ENCODE measurements at places on chromosomes 2 and 18.

DNA sequence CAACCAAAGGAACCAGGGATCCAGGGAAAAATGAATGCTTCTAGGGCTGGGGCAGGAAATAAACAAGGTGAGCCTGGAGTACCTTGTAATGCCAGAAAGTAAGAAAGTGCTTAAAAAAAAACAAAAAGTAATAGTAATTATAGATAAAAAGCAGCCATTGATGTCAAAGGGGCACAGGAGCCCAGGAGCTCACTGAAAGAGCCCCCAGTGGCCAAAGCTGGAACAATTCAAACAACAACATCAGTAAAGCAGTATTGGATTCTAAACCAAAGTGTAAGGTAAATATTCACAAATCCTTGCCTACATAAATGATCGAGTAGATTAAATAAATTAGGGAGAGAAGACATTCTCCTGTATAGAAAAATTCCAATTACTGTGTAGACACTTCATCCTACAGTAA lies 114.3 kb upstream of the ARL4C start:
- no peak for DNase-seq

DNA sequence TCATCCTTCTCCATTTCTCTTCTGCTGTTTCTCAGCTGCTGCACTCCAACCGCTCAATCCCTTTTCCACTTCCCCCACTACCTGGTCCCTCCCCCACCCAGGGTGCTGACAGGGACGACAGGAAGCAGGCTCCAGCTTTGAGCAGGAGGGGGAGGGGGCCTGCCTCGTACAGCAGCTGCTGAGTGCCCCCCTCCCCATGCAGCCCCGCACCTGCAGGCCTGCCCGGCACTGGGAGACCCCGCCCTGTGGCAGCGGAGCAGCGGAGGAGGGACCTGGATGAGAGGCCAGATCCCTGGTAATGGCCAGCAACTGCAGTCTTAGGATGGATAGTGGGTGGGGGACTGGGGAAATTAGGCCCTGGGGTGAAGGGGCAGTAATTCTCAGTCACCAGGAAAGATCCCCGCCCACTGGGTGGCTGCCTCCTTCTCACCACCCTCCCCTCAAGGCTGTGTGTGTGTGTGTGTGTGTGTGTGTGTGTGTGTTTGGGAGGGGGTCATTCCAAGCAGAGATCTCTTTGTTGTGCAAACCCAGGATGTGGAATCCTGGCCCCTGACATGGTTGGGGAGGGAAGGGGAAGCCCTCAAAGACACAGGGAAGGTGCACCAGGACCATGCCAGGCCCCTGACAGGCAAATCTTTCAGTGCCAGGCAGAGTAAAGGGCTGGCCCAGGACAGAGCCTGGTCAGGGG lies 6.8 kb upstream of the CRYBA2 start:
- no peak for DNase-seq

DNA sequence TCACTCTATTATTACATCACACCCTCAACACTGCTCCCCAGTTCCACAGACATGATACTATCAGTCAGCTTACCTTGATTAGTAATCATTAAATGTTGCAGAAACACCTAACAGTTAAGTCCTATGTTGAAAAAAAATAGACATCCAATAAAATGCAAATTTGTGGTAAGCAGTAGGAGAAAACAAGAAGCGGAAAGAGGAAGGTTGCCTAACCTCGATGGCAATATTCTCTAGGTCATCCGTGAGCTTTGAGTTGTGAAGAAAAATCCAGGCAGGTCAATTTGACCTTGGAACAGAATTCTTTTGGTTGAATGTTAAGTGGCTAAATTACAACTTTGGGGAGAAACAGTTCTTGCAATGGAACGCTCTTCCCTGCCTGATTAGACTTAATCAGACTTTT lies 264.4 kb downstream of the AFF3 start:
- no peak for DNase-seq

GRCh38 chr2:219537657-219538488 lies 5.7 kb downstream of the CHPF start:
- DNase-seq = no peak

- DNase-seq = no peak
Observed at GRCh38 chr18:44852818-44853217, 172.1 kb downstream of the SETBP1 start.

GRCh38 chr18:79386547-79386946 lies 9.2 kb upstream of the NFATC1 start:
- DNase-seq = no peak

GRCh38 chr2:95077861-95078603 lies 43.6 kb downstream of the MRPS5 start:
- no peak for DNase-seq

- DNase-seq = no peak
Observed at GRCh38 chr2:110729106-110729505, 3.3 kb upstream of the ACOXL start.

DNA sequence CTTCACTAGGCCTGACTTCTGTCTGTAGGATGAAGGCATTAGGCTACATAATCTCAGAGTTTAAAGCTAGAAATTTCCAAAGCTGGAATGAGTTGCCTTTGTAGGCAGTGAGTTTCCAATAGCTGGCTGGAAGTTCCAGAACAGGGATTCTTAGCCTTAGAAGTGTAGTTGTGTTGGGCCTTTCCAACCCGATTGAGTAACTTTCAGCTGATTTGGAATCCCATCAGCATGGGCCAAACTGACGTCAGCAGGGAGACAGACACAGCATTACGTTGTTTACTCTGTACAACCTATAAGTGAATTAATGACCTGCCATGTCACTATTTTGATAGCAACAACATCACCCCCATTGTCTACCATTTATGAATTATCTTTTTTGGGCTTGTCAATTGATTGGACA lies 56.9 kb downstream of the SETBP1 start:
- DNase-seq = no peak
